B cell (primary cell): ENCODE measurements at places on chromosomes 16 and 17. TPM values are rescaled to one million over a fixed set of nuclear protein-coding genes. Genes with fewer than 3 reads are reported as not detected.

Gene TBC1D28
- not detected in 2 replicates for total RNA-seq

Gene ASB16
- not detected in 2 replicates for total RNA-seq

Gene UMOD
- not detected in 2 replicates for total RNA-seq

Gene KRT16
- total RNA-seq, result not detected in 2 replicates

Gene PDIA2
- total RNA-seq, result not detected in 2 replicates

Gene TMEM235
- total RNA-seq, result not detected in 2 replicates

Gene TEKT5
- 0.42 TPM in 1 of 2 replicates, not detected in the other for total RNA-seq

Gene NPIPB6
- total RNA-seq, result 5.8 and 6.2 TPM in 2 replicates

Gene ACACA
- 26.2 and 29.2 TPM in 2 replicates for total RNA-seq

Gene MYLK3
- total RNA-seq, result 0.10 and 0.56 TPM in 2 replicates

Gene SEZ6L2
- total RNA-seq, result not detected in 2 replicates

Gene CCDC154
- total RNA-seq, result 12.4 and 16.6 TPM in 2 replicates

Gene KRT25
- not detected in 2 replicates for total RNA-seq

Gene TBC1D3E
- total RNA-seq, result 5.0 and 6.1 TPM in 2 replicates

Gene CCDC57
- total RNA-seq, result 67.2 and 82.0 TPM in 2 replicates

Gene CA4
- total RNA-seq, result not detected in 2 replicates

Gene SLC6A4
- total RNA-seq, result not detected in 2 replicates

Gene TBC1D3H
- total RNA-seq, result not detected in 2 replicates

Gene TPPP3
- not detected in 2 replicates for total RNA-seq

Gene KRT9
- not detected in 2 replicates for total RNA-seq
